CD4-positive, alpha-beta T cell treated with Interleukin-4 for 4 hours (primary cell): ENCODE measurements at places on chromosomes 12 and 14.

DNA sequence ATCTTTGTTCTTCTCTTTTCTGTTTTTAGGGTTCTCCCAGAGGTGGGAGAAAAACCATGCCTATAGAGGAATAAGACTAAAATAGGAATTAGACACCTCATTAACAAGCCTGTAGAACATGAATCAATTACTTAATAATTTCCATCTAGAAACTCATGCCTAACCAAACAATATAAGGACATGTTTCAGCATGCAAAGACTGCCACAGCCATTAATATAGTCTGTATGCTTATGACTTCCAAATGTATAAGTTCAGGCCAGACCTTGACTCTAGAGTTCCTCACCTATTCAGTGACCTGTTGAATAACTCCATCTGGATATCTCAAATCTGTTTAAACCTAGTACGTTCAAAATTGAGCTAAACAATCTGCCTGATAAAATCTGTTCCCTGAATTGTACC, 304.6 kb downstream of the BMP4 start:
- no peak for DNase-seq

DNA sequence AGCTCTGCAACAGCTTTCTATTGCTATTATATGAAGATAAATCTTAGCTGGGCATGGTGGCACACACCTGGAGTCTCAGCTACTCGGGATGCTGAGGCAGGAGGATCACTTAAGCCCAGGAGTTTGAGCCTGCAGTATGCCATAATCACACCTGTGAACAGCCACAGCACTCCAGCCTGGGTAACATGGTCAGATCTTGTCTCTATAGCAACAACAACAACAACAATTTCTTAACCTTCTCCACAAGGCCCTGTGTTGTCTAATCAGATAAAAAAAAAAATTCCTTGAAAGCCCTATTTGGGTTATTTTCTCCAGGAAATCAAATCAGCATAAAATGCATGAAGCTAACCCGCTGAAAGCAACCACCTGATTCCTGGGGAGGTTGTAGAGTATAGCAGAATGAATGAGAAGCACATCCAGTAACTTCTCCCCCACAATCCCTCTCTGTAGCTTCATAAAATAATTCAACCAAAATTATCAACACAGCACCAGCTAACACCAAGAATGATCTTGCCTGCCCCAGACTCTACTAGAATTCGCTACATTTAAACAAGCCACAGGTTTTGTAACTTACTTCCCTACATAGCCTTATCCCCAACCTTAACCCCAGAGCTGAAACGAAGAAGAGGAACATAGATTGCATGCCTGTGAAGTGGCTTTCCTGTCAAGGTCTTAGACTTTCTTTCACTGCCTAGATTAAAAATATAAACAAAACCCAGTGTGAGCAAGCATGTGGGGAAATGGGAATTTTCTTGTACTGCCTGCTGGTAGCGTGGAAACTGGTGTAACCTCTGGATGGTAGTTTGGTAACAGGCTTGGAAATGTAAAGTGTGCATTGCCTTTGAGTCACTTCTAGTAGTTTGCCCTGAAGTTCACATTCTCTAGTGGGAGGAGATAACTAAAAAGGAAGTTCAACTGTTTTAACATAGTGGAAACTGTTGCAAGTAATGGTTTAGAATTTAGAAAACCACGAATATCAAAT, 6.0 kb upstream of the STK38L start:
- peak; percentile 20 for DNase-seq

DNA sequence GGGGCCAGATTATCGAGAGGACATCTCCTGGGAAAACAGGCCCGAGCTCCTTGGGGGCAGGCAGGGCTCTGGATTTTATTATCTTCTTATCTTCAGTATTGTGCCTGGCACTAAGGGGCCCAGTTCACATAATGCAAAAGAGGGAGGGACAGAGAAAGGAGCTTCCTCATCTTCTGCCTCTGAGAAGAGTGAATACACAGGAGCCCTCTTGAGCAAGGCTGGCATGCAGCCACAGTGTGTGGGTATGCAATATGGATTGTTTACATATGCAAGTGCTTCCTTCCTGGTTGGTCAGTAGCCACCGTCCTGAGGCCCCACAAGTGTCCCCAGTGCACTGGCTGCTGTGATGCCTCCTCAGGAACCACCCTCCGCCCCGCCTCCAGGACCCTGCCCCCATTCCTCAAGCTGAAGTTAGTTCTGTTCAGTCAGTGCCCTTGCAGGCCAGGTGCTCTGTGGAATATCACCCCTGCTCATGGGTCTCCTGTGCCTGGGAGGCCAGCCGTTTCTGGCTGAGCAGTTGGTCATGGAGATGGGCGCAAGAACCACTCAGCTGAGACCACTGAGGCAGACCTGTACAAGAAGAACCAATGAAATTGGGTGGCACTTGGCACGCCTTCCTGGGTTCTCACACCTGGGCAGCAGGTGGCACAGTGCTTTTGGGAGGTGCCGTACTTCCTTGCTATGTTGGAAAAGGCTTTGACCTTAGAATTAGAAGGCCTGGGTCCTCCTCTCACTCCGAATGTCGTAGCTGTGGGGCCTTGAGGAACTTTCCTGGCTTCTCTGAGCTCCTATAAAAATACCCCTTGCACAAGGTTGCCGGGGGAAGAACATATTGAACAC, 35.1 kb upstream of the ACTN1 start:
- peak; percentile 7 for DNase-seq

DNA sequence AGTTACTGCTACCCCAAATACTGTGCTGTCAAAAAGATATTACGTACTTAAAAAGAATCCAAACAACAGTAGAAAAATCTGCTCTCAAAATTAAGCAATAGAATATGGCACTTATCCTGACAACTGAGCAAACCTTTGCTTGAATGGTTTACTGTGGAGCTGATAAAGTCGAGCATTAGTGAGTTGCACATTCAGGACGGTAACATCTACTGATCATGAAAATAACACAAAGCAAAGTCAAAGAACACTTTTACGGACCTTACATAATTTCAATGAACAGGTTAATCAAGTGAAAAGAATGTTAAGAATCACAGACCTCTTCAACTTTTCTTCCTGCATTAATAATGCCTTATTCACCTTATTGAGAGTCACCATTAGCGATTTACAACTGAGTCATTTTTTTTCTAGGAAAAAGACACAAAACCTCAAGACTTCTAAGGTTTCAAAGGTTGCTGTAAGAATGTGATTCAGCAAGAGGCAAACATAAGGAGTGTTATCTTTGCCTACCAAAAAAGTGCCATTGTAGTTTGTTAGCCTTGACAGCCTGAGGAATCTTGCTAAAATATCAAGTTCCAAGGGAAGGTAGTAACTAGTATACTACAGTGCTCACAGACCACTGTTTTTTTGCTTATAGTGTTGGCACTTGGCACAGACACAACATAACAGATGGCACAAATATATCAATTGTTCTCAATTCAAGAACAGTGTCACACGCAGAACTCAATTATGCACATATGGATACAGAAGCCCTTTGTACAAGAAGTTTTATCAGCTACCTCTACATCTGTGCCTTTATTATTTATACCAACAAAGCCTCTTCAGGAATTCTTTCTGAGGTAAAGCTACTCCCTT, 334.2 kb upstream of the RPL10L start:
- DNase-seq: no peak
